Stimulated activated CD4-positive, alpha-beta T cell treated with anti-CD3 and anti-CD28 coated beads, TNF-alpha, amount 100 ng/mL, for 1 hour (primary cell): ENCODE measurements at places on chromosomes 1 and 21.
A peak's percentile ranks its signal among the peaks of the same experiment; 100 is the strongest.

DNA sequence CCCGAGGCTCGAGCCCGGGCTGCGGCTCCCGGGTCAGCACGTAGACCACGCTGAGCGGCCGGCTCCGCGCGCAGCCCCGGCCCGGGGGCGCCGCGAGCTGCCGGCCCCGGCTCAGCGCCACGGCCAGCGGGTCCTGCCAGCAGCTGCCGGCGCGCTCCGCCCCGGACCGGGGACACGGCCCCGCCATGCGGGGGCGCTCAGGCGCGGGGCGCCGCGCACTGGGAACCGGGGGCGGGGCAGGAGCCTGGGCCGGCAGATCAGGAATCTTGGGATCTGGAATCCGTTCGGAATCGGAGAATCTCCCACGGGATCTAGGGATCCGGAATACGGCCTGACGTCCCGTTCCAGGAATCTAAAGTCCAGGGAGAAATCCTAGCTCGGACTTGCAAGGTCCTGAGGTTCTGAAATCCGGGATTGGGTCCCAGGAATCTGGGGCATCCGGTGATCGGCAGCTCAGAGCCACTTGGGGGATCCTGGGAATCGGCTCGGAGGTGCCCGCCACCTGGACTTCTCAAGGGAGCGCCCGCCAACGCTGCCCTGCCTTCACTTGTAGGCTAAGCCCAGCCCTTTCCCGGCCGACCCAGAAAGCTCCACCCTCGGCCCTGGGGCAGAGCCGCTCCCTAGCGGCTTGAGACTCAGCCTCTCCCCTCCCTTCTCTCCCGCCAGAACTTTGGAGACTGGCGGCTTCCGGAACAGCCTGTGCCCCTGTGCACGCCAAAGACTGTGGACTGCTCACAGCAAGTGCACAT is at the start of gene MAP3K6:
Gene MAP3K6 (minus strand): TSS at position 551 of the 749 bp plus-strand sequence. CDS start 364 bp downstream, at position 187.
- DNase-seq = no peak

GRCh38 chr1:116118471-116118870 is 7.3 kb downstream of the MAB21L3 start:
- DNase-seq = no peak

DNA sequence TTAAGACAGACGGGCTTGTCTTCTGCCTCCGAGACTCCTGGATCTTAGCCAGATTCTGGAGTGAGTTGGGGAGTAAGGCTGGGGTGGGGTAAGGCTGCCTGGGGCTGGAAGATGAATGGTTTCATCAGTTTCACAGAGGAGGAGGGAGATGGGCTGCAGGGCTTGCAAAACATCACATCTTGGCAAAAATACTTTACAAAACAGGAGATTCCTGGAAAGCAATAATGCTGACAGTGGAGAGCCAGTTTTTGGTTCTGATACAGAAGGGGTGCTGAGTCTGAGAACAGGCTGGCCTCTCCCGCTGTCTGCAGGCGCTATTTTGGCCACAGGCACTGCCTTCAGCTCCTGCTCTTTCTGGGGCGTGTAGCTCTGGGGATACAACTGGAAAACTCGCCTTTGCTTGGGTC is 83.4 kb upstream of the KCNE2 start:
- DNase-seq = no peak

DNA sequence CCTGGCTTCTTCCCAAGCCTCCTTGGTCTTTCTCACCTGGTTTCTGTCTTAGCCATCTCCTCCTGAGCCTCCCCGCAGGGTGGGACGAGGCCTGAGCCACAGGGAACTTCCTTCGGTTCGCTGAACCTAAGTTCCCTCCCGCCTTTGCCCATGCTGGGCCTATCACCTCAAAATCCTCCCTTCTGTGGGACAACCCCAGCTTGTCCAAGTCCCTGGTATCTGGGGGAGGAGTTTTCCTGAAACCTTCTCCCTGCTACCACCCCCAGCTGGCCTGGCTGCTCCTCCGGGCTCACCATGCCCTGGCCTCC is 27.7 kb upstream of the VPS13D start:
- no peak for DNase-seq

GRCh38 chr1:183655562-183656075 is 2.5 kb upstream of the APOBEC4 start:
- DNase-seq = peak; percentile 49

- DNase-seq = no peak
Observed at GRCh38 chr1:66302815-66303214, 231.1 kb upstream of the SGIP1 start.

DNA sequence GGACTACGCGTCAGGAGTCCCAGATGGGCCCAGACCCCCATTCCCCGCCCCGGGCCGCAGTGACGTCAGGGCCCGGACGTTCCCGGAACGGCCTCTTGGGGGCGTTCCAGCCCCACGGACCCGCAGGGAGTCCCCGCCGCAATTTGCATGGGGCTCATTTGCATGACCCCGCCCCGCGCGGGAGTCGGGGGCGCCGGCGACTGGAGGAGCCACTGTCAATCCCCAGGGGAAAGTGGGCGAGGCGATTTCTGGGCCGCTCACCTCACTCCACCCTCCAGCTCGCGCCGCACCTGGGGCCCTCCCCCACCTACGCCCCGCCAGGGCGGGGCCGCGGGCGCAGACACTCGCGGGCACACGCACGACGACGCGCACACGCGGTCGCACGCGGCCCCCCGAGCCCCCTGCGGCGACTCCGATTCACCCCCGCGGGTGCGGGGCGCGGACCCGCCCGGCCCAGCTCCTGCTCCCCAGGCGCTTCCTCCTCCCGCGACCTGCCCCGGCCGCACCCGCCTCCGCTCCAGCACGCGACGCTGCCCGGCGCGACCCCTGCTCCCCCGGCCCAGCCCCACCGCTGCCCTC is 13.2 kb downstream of the AGRN start:
- DNase-seq = peak; percentile 82

- DNase-seq = no peak
Observed at GRCh38 chr1:36268981-36269380, 37.2 kb upstream of the SH3D21 start.

GRCh38 chr1:229339520-229339919 is 3.3 kb downstream of the CCSAP start:
- no peak for DNase-seq
